ENCODE measurements at places on chromosomes 16 and 17.

DNA sequence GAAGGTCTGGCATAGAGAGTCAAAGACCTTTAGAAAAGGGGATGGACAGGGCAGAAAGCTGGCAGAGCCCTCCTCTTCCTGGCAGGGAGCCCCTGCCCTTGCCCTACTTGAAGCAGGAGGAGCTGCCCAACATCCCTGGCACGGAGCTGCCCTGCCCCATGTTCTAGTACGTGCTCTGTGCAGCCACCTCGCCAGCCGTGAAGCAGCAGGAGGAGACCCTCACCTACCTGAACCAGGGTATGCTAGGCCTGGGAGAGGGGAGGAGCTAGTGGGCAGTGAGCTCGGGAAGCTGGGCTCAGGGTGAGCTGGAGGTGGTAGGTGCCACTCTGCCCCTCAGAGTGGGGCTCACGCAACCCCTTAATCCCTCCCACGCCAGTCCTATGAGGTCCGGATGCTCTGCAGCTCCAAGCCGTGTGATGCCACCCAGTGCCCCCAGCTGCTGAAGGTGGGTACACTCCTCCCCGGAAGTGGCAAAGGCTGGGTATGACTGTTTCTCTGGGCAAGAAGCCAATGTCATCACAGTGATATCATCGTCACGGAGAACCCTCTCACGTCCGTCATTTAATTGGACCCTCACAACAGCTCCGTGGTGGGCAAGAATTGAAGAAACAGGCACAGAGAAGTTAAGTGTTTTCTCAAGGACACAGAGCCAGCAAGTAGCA, 12.7 kb upstream of the STAC2 start:
- no peaks in the 10 kb centered on the region for H3K27me3 ChIP-seq
- H3K36me3 ChIP-seq: peaks cover 9% of the 10 kb centered on the region
- peak overlapping the region; percentile 95 for H3K27ac ChIP-seq
- H3K4me3 ChIP-seq: peak overlapping the region; percentile 82
- DNase-seq: peak; percentile 81

DNA sequence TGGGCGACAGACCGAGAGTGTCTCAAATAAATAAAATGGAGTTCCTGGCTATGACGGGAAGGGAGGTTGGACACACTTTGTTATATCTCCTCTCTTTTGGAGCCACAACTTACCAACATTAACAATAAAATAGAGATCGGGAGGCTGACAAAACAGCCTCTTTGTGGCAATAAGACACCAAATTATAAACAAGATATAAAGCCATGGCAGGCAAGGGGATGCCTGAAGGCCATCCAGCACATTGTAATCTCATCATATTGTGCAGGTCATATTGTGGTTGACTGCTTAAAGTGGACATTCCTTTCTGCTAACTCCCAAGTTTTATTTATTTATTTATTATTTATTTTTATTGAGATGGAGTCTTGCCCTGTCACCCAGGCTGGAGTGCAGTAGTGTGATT, 59.9 kb upstream of the MGAT5B start:
- H3K27ac ChIP-seq: no peak overlapping the region
- no peak for DNase-seq
- H3K4me3 ChIP-seq: no peak overlapping the region
- no peaks in the 10 kb centered on the region for H3K27me3 ChIP-seq
- H3K4me1 ChIP-seq: no peaks in the 10 kb centered on the region

DNA sequence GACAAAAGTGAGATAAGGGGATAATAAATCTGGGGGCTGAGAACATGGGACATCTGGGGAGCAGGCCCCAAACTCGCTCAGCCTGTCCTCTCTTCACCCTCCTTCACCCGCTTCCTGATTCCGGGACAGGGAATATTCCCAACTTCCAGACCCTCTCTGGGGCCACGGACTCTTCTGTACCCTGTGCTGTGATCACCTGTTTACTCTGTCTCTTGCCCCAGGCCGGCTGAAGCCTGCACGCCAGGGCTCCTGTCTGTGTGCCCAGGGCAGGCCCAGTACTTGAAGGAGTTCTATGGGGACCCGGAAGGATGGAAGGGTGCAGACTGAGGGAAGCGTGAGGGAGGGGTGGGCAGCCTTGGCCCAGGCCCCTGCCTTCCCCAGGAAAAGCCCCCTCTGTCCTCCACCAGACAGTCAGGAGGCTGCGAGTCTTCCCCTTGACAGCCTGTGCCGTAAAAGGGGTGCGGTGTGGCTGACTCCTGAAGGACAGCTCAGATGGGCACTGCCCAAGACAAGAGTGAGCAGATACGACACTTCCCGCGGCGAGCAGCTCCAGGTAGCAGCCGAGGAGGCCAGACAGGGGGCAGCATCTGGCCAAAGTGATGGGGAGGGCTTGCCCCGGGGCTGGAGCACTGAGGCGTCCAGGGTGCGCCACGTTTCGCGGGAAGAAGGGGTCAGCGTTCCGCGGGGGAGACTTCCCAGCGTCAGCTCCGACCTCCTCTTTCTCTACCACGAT, 1.0 kb upstream of the CCNF start:
- peaks cover 9% of the 10 kb centered on the region for H3K36me3 ChIP-seq
- H3K27ac ChIP-seq: peak overlapping the region; percentile 70
- H3K4me1 ChIP-seq: peaks cover 22% of the 10 kb centered on the region
- DNase-seq: no peak
- no peaks in the 10 kb centered on the region for H3K27me3 ChIP-seq

- peaks cover 6% of the 10 kb centered on the region for H3K4me1 ChIP-seq
- H3K27ac ChIP-seq: no peak overlapping the region
- H3K27me3 ChIP-seq: peaks cover 17% of the 10 kb centered on the region
- no peak for DNase-seq
Observed at GRCh38 chr16:3207086-3207953, 19.3 kb downstream of the OR1F1 start.

GRCh38 chr17:77857613-77858012, 100.9 kb upstream of the TNRC6C start:
- no peaks in the 10 kb centered on the region for H3K27me3 ChIP-seq
- H3K4me3 ChIP-seq: no peak overlapping the region
- H3K27ac ChIP-seq: no peak overlapping the region
- peaks cover 7% of the 10 kb centered on the region for H3K36me3 ChIP-seq
- peaks cover 7% of the 10 kb centered on the region for H3K4me1 ChIP-seq
- no peak for DNase-seq

DNA sequence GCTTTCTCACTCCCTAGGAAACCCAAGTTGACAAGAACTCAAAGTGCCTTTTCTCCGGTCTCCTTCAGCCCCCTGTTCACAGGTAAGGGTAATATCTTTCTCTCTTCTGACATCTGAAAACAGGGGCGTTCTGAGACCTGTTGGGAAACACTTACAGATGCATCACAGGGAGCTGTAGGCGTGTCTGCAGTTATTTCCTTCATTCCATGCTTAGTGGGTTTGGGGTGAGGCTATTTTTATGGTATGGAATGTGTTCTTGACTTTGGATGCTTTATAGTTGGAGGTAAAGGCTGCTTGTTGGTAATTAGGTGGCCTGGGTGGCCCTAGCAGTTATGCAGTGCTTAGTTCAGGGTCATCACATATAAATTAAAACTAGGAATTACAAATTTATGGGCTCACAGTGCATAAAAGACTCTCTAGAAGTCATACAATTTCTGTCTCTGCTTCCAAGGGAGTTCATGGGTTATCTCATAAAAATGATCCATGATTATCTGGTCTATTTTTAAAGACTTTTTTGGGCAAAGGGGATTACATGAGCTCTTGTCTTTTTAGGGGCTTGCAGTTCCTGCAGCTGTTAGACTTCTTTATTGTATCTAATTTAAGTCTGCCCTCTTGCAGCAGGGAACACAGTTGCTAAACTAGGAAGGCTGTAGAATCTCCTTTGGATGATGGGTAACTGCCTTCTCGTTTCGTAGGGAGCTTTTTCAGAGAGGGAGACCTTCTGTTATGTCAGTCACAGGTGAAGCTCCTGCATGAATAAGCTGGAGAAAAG, 10.2 kb downstream of the SOCS7 start:
- H3K4me1 ChIP-seq: peaks cover 17% of the 10 kb centered on the region
- DNase-seq: no peak
- peaks cover 3% of the 10 kb centered on the region for H3K36me3 ChIP-seq

DNA sequence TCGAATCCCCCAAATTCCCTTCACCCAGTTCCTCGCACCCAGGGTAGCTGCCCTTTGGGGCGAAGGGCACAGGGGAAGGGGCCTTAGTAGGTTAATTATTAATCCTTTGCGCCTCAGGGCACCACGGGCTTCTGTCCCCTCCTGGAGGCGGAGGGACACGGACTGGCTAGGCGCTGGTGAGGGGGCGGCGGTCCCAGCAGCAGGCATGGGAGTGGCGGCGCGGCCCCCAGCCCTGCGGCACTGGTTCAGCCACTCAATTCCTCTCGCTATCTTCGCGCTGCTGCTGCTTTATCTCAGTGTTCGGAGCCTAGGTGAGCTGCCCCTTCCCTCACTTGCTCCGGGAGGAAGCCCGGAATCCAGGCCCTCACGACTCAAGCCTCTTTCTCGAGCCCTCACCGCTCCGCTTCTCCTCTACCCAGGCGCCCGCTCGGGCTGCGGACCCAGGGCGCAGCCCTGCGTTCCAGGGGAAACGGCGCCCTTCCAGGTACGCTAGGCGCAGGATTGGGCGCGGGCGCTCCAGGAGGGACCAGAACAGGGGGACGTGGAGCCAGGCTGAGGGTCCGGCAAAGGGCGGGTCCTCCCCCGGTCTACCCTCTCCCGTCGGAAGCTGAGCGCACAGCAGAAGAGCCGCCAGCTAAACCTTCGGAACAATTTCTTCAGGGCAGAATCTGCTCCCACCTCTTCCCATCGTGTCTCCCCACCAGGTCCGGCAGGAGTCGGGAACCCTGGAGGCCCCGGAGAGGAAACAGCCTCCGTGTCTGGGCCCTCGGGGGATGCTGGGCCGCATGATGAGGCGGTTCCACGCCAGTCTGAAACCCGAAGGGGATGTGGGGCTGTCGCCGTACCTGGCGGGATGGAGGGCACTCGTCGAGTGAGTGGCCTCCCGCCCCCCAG, at the start of gene GLTPD2:
TSS of gene GLTPD2 (plus strand) at position 158 of the 894 bp plus-strand sequence. CDS start at position 206, 48 bp downstream.
- H3K27ac ChIP-seq: peak within 1 kb of the TSS; percentile 84
- peaks cover 30% of the 10 kb centered on the region for H3K27me3 ChIP-seq
- H3K4me1 ChIP-seq: peaks cover 30% of the 10 kb centered on the region
- no peak for DNase-seq
- H3K4me3 ChIP-seq: peak within 1 kb of the TSS; percentile 86
- peaks cover 6% of the 10 kb centered on the region for H3K36me3 ChIP-seq

DNA sequence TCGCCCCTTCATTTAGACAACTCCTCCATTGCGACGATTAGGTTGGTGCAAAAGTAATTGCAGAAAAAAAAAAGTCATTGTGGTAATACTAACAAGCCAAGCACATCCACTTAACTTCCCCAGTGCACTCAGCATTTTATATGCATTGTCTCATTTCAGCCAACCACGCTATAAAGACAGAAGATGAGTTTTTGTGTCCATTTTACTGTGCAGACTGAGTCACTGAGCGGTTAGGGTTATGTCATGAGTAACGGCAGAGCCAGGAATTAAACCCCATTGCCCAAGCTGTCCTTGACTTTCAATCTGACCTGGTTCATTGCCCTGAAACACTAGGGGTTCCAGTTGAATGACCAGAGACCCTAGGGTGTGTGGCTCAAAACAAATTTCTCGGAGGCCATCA, 218.7 kb downstream of the XYLT1 start:
- no peaks in the 10 kb centered on the region for H3K27me3 ChIP-seq
- no peak for DNase-seq
- no peak overlapping the region for H3K4me3 ChIP-seq
- H3K36me3 ChIP-seq: no peaks in the 10 kb centered on the region

- peaks cover 1% of the 10 kb centered on the region for H3K36me3 ChIP-seq
- DNase-seq: no peak
- peaks cover 80% of the 10 kb centered on the region for H3K27me3 ChIP-seq
- no peak overlapping the region for H3K27ac ChIP-seq
- H3K4me3 ChIP-seq: no peak overlapping the region
Observed at GRCh38 chr17:72600934-72601333, 480.1 kb downstream of the SOX9 start.

- peak overlapping the region; percentile 55 for H3K4me3 ChIP-seq
- DNase-seq: no peak
- peaks cover 86% of the 10 kb centered on the region for H3K4me1 ChIP-seq
- peaks cover 5% of the 10 kb centered on the region for H3K36me3 ChIP-seq
Observed at GRCh38 chr17:77393274-77393600, 252.5 kb downstream of the SEC14L1 start.

GRCh38 chr16:74617206-74617788, 10.4 kb upstream of the GLG1 start:
- H3K36me3 ChIP-seq: peaks cover 22% of the 10 kb centered on the region
- no peak overlapping the region for H3K4me3 ChIP-seq
- DNase-seq: no peak
- H3K27me3 ChIP-seq: no peaks in the 10 kb centered on the region
- H3K4me1 ChIP-seq: no peaks in the 10 kb centered on the region
- no peak overlapping the region for H3K27ac ChIP-seq

GRCh38 chr17:36069136-36069535, 5.1 kb downstream of the CCL18 start:
- H3K27me3 ChIP-seq: no peaks in the 10 kb centered on the region
- H3K4me1 ChIP-seq: peaks cover 61% of the 10 kb centered on the region
- H3K36me3 ChIP-seq: peaks cover 6% of the 10 kb centered on the region
- peak overlapping the region; percentile 82 for H3K27ac ChIP-seq
- no peak overlapping the region for H3K4me3 ChIP-seq

DNA sequence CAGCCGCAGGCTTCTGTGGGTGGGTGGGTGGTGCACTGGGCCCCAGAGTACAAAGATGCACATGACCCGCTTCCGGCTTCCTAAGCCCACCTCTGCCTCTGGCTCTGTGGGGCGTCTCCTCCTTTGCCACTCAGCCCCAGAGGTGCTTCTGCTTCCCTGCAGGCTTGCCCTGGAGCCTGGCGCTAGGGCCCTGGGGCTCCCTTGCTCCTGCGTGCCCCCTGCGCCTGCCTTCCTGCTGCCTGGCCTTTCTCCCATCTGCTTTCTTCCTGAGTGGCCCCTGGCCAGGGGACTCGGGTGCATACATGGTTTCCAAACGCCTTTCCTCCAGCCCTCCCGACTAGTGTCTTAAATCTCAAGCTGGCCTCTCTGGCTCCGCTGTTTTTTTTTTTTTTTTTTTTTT, 3.4 kb downstream of the WWOX start:
- H3K27ac ChIP-seq: no peak overlapping the region
- H3K4me3 ChIP-seq: no peak overlapping the region
- no peaks in the 10 kb centered on the region for H3K27me3 ChIP-seq
- no peak for DNase-seq
- peaks cover 7% of the 10 kb centered on the region for H3K36me3 ChIP-seq
- peaks cover 33% of the 10 kb centered on the region for H3K4me1 ChIP-seq

DNA sequence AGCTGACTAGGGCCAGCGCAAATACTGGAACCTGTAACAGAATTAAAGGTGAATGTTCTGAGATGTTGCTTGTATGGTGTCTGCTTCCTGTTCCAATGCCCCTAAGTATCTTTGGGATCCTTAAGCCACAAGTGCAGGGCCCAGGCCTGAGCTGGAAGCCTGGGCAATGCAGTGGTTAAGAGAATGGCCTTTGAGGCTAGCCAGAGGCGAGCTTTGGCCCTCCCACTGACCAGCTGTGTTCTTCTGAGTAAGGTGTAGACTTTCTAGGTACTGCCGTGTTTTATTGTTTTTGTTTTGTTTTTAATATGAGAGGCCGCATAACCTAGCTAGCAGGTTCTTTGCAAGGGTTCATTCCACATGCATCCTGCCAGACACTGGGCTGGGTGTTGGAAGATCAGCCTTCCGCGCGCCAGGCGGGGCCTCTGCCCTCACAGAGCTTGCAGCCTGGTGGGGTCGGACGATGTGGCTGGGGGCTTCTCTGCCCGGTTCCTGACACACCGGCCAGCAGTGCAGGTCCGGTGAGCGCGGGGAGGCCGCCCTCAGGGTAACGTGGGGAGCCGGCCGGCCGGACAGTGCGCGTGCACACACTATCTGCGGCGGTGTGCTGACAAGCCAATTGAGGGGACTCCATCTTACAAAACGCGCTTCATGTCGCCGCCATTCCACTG, 551 bp upstream of the MLX start:
- no peaks in the 10 kb centered on the region for H3K27me3 ChIP-seq
- peaks cover 46% of the 10 kb centered on the region for H3K4me1 ChIP-seq
- peak overlapping the region; percentile 89 for H3K27ac ChIP-seq
- no peak for DNase-seq
- peaks cover 32% of the 10 kb centered on the region for H3K36me3 ChIP-seq
